Activated CD8-positive, alpha-beta T cell treated with anti-CD3 and anti-CD28 coated beads for 36 hours (primary cell): ENCODE measurements at places on chromosomes 4 and X. TPM values are rescaled to one million over a fixed set of nuclear protein-coding genes. Genes with fewer than 3 reads are reported as not detected.
A peak's percentile ranks its signal among the peaks of the same experiment; 100 is the strongest.

GRCh38 chrX:118571836-118572235 is 76.2 kb downstream of the DOCK11 start:
- H3K36me3 ChIP-seq = peaks cover 19% of the 10 kb centered on the region
- DNase-seq = no peak
- peaks cover 16% of the 10 kb centered on the region for H3K4me1 ChIP-seq
- no peak overlapping the region for H3K27ac ChIP-seq

- H3K4me3 ChIP-seq = no peak overlapping the region
- H3K27me3 ChIP-seq = peaks cover under 1% of the 10 kb centered on the region
Observed at GRCh38 chr4:140135529-140136088, 18.4 kb downstream of the MAML3 start.

GRCh38 chrX:82589410-82589809 is 918.7 kb upstream of the POU3F4 start:
- no peaks in the 10 kb centered on the region for H3K4me1 ChIP-seq
- H3K4me3 ChIP-seq = no peak overlapping the region
- DNase-seq = no peak
- no peaks in the 10 kb centered on the region for H3K36me3 ChIP-seq
- H3K27ac ChIP-seq = no peak overlapping the region

- H3K36me3 ChIP-seq = peaks cover 3% of the 10 kb centered on the region
- no peak overlapping the region for H3K4me3 ChIP-seq
- peak; percentile 53 for DNase-seq
- H3K4me1 ChIP-seq = peaks cover 28% of the 10 kb centered on the region
- H3K27ac ChIP-seq = no peak overlapping the region
Observed at GRCh38 chr4:101232074-101232776, 115.1 kb downstream of the PPP3CA start.

DNA sequence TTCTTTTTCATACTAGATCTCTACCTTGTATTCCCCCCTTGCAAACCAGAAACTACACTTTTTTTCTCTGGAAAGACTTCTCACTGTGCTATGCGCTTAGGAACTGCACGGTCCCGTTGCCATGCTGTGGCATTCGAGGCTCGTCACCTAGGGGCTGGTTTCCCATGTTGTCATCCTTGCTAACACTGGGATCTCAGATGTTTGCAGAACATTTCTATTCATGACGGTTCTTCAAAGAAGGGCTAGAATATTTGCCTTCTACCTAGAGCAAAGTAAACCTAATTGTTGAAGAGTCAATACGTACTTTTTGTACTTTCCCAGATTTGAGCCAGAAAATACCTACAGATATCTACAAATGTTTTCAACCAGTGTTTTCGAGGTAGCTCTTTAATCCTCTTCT is 41.0 kb downstream of the RS1 start:
- DNase-seq = no peak
- H3K4me1 ChIP-seq = no peaks in the 10 kb centered on the region
- peaks cover 3% of the 10 kb centered on the region for H3K36me3 ChIP-seq
- no peak overlapping the region for H3K27ac ChIP-seq
- no peak overlapping the region for H3K4me3 ChIP-seq

DNA sequence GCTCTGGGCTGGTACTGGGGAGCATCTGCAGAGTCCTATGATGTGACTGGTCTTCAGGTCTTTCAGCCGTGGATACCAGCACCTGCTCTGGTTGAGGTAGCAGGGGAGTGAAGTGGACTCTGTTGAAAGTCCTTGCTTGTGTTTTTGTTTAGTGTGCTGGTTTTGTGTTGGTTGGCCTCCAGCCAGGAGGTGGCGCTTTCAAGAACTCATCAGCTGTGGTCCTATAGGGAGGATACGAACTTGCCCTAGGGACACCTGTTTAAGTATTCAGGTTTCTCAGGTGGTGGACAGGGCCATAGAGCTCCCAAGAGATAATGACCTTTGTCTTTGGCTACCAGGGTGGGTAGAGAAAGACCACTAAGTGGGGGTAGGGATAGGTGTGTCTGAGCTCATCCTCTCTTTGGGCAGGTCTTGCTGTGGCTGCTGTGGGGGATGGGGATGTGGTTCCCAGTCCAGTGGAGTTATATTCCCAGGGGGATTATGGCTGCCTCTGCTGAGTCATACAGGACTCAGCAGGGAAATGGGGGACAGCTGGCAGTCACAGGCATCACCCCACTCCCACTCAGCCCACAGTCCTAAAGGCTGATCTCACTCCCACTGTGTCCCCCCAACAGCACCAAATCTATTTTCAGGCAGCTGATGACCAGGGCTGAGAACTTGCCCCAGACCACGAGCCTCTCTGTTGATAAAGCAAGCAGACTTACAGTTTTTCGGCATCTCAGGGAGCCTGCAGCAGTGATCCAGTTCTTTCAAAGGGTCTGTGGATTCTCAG is 24.1 kb downstream of the MSMO1 start:
- no peak overlapping the region for H3K27ac ChIP-seq

DNA sequence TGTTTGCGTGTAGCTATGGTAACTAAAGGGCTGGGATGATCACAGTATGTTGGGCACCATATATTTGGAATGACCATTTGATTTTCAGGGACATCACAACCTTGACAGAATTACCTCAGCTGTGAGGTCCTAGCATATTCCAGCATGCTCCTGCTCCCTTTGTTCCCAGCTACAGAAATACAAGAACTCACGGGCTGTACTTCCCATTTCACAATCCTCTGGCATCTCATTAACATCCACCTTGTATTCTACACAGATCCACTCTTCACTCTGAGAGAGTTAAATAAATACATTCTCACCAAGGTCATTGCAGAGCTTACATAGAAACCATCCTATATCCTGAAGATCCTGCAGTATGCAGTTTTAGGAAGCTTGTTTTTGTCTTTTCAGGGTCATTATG is 169.7 kb downstream of the FRMPD4 start:
- H3K27ac ChIP-seq = no peak overlapping the region
- no peaks in the 10 kb centered on the region for H3K27me3 ChIP-seq
- no peak for DNase-seq
- H3K36me3 ChIP-seq = no peaks in the 10 kb centered on the region
- H3K4me1 ChIP-seq = no peaks in the 10 kb centered on the region
- no peak overlapping the region for H3K4me3 ChIP-seq

DNA sequence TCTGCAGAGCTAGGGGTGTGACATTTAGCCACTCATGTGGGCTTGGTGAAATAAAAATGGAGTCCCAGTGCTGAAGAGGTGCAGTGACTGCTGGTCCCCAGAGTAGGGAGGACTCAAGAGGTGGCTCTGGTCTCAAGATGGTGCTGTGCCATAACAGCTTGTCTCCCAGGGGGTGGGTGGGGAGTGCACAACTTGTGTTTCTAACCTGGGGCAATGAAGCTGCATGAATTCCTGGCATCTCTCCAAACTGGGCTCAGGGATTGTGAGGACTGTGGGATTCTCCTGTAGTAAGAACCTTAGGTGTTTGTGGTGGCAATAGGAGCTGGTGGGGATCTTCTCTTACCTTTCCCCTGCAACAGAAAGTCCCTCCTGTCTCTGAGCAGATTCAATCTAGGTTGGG is 278.9 kb upstream of the SFRP2 start:
- no peak overlapping the region for H3K4me3 ChIP-seq
- H3K4me1 ChIP-seq = no peaks in the 10 kb centered on the region
- no peak for DNase-seq
- no peak overlapping the region for H3K27ac ChIP-seq

DNA sequence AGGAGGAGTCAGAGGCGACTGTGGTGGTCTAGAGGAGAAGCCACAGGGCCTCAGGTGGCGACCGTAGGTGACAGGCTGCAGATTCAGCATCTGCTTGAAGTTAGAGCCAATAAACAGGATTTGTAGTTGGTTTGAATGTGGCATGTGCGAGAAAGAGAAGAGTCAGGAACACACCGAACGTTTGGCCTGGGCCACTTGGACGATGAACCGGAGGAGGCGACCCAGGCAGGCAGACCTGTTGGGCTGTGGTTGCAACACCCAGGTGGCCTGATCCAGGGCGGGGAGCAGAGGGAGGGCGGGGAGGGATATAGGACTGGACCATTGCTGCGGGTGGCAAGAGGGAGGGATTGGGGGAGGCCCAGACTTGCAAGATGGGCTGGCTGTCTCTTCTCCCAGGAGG is 10.0 kb upstream of the PSAPL1 start:
- H3K27me3 ChIP-seq = peaks cover 11% of the 10 kb centered on the region
- no peaks in the 10 kb centered on the region for H3K4me1 ChIP-seq
- no peaks in the 10 kb centered on the region for H3K36me3 ChIP-seq
- H3K4me3 ChIP-seq = no peak overlapping the region
- no peak for DNase-seq

DNA sequence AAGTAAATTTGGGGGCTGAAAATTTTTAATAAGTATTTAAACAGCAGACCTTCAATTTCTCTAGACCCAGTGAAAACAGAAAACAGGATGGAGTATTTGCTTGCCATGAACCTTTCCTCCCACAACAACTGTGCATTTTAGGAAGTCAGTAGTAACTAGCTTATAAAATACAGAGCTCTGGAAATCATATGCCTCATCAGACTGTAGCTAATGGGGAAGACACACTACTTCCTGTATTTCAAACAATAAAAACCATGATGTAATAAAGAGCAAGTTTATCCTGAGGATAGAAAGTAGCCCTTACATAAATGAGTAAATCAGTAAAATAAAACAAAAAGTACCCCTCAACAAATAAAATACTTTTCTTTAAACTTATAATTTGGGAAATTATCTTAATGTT is 280.1 kb upstream of the ZFP42 start:
- H3K4me1 ChIP-seq = no peaks in the 10 kb centered on the region
- no peak for DNase-seq
- no peaks in the 10 kb centered on the region for H3K27me3 ChIP-seq
- H3K27ac ChIP-seq = no peak overlapping the region

DNA sequence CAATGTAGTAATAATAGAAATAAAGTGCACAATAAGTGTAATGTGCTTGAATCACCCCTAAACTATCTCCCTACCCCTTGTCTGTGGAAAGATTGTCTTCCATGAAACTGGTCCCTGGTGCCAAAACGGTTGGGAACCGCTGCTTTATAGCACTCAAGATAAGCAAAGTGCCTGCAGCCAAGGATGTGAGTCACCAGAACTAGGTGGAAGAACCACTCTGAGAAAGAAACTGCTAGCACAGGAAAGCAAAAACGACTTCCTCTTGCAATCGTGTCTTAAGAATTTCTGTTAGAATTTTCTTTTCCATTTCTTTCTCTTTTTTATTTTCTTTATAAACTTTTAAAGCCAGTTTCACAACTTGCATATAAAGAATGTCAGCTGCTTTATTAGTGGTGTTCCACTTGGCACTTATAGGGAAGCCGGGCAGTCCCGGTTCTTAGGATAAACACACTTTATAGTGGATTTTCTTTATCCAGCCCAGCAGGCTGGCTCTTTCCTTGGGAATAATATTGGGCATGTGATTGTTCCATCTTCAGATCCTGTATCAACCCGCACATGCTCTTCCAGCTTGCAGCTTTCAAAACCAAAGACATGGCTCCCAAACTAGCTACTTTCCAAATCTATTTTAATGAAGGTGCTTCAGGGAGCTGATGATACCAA is 32.3 kb upstream of the CXCL8 start:
- H3K4me3 ChIP-seq = no peak overlapping the region
- no peak overlapping the region for H3K27ac ChIP-seq
- H3K36me3 ChIP-seq = no peaks in the 10 kb centered on the region
- H3K4me1 ChIP-seq = no peaks in the 10 kb centered on the region
- DNase-seq = no peak

DNA sequence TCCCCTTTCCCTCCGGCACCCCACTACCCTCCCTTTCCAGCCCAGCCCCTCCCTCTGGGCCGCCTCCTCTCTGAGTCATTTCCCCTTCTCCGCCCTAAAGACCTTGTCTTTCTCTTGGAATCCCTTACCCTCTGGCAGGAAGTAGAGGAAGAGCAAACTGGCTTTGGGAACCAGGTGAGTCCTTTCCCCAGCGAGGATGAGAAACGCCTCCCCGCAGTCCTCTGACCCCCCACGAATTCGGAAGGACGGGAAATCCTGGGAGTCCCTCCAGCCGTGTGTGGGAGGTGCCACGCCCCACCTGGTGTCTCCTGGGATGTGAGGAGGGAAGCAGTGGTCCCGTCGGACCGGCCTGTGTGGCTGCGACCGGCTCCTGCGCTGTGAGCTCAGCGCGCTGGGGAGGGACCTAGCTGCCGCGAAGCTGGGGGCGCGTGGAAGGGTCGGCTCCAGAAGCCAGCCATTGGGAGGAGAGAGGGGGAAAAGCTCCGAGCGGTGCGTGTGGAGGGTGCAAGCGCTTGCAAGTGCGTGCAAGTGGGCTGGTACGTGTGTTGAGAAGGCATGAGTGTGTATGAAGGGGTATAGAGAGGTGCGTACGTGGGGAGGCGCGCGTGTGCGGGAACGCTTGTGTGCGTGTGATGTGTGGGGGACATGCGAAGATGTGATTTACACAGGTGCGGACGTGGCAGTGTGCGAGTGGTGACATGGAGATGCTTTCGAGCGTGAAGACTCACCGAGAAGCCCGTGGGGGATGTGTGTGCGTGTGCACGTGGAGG is 46.3 kb downstream of the TEX13B start:
- H3K27ac ChIP-seq = no peak overlapping the region
- peak; percentile 1 for DNase-seq
- H3K27me3 ChIP-seq = peaks cover 8% of the 10 kb centered on the region
- H3K4me3 ChIP-seq = peak overlapping the region; percentile 47

ZCCHC18 gene
- 1.5 TPM for total RNA-seq

ATP2B3 gene
- total RNA-seq = not detected

MAGEE2 gene
- not detected for total RNA-seq
